NCI-H1092 treated with DMSO at 0.1 percent for 48 hours (cell line): ENCODE measurements at places on chromosomes 3 and 15.

DNA sequence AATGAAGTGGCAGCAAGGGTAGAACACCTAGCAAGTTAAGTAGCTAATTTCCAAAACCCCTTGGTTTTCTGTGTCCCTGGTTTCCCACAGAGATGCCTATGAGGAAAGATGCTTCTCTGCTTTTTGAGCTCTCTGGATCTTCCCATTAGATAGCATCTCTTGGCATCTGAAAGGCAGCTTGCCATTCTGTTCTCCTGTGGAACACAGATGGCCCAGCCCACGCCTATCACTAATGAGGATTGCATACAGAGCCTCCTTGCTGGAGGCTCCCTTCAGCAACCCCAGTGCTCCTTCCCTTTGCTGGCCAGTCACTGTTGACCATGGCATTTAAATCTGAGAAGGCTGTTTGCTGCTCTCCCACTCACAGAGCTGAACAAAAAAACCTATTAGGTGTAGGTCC, 34.4 kb upstream of the ETV5 start:
- DNase-seq, result no peak

GRCh38 chr15:35479423-35479822, 66.5 kb downstream of the DPH6 start:
- DNase-seq, result no peak

- DNase-seq, result no peak
These were observed 106.5 kb downstream of the KLF13 start for GRCh38 chr15:31433091-31433490.

DNA sequence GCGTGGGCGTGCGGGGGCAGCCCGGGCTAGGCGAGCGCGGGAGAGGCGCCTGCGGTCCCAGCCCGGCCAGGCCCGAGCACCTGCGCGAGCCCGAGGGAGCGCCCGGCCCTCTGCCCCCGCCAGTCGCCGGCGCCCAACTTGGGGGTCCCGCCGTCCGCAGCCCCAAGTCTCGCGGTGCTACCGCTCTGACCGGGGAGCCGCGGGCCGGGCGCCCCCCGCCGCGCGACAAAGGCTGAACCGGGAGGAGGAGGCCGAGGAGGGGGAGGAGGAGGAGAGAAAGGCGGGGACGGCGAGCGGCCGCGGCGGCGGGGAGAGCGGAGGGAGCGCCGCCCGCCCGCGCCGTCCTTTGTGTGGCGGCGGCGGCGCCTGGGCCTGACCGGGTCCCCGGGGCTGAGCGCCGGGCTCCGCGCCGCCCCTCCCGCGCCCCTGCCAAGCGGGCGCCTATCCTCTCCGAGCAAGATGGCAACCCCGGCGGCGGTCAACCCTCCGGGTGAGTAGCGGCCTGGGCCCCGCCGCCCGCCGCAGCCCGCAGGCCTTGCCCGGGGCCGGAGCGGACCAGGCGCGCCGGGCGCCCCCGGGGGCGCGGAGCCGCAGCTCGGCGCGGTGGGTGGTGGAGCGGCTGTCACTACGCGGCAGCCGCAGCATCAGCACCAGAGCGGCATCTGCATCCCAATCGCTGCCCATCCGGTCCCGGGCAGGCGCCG, at the start of gene ARNT2:
ARNT2 (plus strand) TSS at position 326 of the 704 bp plus-strand sequence; CDS start at position 460, 134 bp downstream.
- DNase-seq, result peak; percentile 55

- no peak for DNase-seq
These were observed 274.1 kb upstream of the CTNNB1 start for GRCh38 chr3:40925231-40925630.
